ENCODE measurements at places on chromosomes 4 and X. TPM values are rescaled to one million over a fixed set of nuclear protein-coding genes. Genes with fewer than 3 reads are reported as not detected.

GRCh38 chr4:57945298-57945697 lies 835.1 kb upstream of the IGFBP7 start:
- DNase-seq, result no peak

DNA sequence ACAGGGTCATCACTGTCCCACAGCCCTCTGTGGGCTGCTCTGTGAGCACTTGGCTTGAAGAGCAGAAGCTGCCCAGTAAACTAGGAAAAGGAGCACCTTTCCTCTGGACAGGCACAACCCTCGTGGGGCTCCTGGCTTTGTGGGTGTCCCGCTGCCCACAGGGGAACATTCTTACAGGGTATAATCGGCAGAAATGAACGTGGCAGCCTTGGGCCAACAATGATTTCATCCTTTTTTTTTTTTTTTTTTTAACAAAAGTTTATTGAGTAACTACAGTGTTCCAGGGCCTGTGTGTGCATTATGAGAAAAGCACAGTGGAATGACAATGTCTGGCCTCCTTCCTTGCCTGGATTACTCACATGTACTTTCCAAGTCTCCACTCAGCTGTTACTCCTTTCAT lies 197.2 kb downstream of the PDGFC start:
- DNase-seq, result no peak

- peak; percentile 38 for DNase-seq
Measured at GRCh38 chrX:13428053-13428786, 108.4 kb upstream of the ATXN3L start.

DNA sequence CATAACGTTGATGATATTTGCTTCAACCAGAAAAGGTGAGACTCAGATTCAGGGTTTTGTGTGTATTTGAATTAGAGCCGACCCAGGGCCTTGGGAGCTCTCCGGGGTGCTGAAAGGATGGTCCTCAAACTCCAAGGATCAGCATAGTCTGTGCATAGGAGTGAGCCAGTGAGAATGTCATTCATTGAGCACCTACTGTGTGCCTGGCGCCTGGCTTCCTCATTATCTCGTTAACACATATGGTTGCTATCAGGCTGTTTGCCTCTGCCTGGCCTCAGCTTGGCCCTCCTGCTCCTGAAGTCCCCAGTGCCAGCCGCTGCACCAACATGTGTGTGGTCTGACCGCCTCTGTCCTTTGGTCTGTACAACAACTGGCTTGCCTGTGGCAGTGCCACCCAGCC lies 25.1 kb upstream of the JAKMIP1 start:
- peak; percentile 28 for DNase-seq

DNA sequence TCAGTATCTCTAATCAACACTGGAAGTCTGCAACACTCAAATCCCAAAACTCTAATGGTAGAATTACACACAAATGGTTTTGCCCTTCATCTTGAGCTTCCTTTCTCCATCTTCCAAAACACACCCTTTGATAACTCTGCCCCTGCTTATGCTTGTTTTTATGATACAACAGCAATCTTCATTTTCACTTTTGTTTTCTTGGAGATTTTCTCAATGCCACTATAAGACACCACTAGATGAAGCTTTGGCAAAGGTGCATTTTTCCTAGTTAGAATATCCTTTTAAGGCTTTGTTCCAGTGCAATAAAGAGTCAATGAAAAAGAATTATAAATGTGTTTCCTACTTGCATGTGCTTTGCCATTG lies 472.4 kb upstream of the NWD2 start:
- DNase-seq, result no peak

DNA sequence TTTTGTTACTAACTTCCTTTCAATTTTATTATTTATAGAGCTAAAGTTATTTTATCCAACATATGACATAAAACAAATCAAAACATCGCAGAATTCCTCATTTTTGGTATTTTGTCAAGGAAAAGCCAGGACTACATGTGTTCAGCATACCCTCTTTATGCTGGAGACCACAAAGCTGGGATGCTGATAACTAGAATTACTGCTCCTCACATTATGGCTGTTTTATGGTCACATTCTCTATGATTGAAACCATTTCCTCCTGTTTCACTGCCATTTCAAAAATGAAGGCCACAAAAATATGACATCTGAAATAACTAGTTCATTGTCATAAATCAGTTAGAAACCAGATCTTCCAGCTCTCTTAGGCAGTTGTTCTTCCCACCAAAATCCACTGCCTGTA lies 41.7 kb downstream of the KLHL34 start:
- no peak for DNase-seq

- DNase-seq, result no peak
Measured at GRCh38 chr4:12635629-12636028, 848.5 kb downstream of the RAB28 start.

DNA sequence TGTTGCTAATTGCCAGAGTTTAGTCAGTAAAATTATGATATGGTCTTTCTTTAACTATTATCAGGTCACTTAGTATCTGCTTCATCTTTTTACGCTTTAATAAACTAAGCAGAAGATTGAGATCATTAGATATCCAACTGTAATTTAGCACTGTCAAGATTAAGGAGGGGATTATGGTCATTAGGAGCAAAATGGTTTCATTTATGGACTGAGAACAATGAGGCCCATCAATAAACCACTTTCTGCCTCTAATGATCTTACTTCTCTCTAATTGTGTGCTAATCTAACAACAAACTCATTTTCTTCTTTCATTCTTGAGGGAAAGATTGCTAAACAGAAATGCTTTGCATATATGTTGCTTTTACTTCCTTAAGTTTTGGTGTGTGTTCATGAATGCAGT lies 340.4 kb downstream of the RPA4 start:
- no peak for DNase-seq

DNA sequence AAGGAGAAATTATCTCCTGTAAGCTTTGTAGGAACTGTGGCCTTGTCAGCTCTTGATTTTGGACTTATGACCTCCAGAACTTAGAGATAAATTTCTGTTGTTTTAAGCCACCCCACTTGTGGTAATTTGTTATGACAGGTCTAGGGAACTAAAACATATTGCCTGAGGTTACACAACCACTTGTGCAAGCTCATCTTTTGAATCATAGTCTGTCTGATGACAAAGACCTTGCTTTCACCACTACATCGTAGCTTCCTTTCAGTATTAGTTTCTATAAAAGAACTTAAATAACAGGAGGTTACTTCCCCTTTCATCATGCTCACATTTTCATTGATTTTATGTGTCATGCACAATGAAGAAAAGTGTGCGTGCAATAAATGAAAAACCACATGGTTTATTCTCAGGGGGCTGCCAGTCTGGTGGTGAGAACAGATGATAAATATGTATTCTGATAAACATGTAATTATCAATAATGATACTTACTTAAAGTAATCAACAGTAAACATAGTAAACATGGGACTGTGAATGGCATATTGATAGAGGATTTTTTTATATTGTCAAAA lies 690.0 kb upstream of the HS3ST1 start:
- DNase-seq, result no peak

- DNase-seq, result no peak
Measured at GRCh38 chrX:154516656-154517100, 646 bp upstream of the FAM3A start.

GRCh38 chr4:116702949-116703348 lies 382.4 kb downstream of the TRAM1L1 start:
- no peak for DNase-seq

DNA sequence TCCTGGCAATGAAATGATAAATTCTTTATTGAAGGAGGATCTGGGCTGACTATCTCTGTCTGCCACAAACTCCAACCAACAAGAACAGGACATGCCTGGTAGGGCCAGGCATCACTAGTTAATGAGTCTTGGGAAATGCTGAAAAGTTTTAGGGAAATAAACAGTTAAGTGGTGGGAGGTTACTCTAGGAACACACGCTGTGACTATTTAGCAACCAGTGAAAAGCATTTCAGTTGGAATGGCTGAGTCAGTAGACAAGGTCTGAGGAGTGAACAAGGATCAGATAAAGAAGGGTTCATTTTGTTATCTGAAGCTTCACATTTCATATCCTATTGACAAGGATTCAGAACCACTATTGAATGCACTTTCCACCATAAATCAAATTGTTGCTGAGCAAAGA lies 394.9 kb upstream of the BOD1L1 start:
- DNase-seq, result no peak

DNA sequence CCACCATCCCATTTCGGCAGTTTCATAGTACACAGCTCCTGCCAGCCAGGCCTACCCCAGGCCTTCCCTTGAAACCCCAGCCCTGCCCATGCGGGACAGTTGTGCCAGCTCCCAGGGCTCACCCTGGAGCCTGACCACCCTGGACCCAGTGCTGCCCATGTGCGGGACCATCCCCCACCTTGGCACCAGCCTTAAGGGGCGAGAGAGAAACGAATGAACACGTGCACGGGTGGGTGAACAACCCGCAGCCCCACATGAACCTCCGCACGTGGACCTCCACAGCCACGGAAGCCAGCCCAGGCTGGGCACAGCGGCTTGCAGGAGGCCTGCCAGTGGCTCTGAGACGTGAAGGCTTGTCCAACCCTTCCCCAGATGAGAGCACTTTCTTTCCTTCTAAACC lies 76.0 kb upstream of the MXD4 start:
- DNase-seq, result no peak

GRCh38 chr4:26175006-26175786 lies 145.6 kb upstream of the RBPJ start:
- peak; percentile 71 for DNase-seq

DNA sequence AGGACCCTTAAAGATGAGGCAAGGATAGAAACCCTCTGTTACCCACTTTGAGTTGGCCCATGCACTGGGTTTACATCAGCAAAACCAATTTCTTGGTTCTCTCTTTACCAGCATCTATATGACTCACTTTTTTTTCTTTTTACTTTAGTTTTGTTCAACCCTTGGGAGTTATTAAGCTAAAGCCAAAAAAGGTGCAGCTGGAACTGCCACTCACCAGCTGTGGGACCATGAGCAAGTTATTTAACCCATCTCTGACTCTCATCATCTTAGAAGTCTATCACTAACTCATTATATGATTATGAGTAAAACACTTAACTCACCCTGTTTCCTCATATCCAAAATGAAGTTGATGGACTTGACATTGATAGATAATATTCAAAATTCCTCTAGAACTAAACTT lies 53.4 kb downstream of the GABRB1 start:
- no peak for DNase-seq

DNA sequence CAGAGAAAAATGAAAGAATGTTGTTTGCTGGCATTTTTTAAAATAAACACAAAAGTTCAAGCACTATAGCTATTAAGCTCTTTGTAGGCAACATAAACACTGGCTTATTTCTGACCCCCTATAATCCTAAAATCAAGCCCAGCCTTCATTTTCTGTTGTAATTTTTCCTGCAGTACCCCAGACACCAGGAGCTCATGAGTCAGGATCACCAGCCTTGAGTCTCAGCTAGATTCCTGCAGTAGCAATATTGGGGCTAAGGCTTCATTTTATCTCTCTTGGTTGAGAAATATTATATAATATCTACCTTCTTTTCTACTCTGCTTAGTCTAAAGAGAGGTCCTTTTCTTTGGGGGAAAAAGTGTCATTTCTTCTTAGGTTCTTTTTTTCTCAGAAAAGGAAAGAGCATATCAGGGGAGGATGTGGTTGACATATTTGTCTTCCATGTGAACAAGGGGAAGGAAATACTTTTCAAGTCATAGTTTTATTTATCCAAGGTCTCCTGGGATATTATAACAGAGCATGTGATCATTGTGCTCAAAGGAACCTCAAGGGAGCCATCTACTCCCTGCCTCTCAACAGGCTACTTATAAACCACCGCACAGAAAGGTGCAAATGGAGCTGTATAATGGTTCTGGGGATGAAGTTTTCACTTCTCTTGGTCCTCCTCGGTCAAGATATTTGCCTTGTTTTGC lies 678.3 kb upstream of the NR3C2 start:
- DNase-seq, result no peak

DNA sequence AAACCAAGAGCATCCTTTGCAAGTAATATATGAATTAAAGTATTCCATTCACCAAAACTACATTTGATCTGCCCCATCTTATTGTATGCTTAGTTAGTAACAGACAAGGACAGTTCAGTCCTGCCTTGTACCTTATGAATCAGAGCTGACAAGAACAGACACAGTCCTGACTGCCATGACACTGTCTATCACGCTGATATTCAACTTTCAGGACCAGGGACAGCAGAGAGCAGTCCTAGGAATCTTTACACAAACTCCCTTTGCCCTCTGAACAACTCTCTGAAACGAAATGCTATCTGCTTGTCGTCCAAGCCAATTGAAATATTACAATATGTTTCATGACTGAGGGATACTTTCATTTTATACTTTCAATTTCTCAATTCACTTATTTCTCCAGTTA lies 268.6 kb upstream of the VCX start:
- no peak for DNase-seq

- DNase-seq, result no peak
Measured at GRCh38 chr4:55409468-55410171, 13.9 kb downstream of the TMEM165 start.

- no peak for DNase-seq
Measured at GRCh38 chrX:140980271-140980670, 22.1 kb upstream of the SPANXB1 start.

DNA sequence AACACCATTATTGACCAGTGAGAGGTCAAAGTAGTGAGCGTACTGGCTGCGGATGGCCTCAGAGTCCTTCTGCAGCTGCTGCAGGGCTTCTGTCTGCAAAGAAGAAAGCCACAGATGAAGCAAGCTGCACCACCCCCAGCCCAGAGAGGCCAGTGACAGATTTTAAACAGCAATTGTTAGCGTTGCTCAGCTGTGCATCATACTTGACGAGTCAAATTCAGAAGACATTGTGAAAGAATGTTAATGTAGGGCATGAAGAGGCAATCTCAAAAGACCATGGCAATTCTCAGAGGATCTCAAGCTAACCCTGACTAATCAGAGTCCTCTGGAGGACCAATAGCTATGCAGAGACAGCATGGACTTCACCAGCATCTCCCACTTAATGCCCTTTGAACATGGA lies 16.6 kb downstream of the DKC1 start:
- no peak for DNase-seq

GRCh38 chr4:127506283-127506682 lies 126.5 kb upstream of the INTU start:
- no peak for DNase-seq

GRCh38 chrX:135644624-135645023 lies 68.8 kb upstream of the CT45A1 start:
- DNase-seq, result no peak

- DNase-seq, result no peak
Measured at GRCh38 chr4:5971078-5971450, 47.2 kb downstream of the C4orf50 start.

The P2RY8 gene
- total RNA-seq, result 30.2 TPM

The HGFAC gene
- total RNA-seq, result not detected

The VCX3A gene
- not detected for total RNA-seq

The ITGB1BP2 gene
- 4.8 TPM for total RNA-seq

The ELF4 gene
- 28.0 TPM for total RNA-seq

The TLR6 gene
- 2.2 TPM for total RNA-seq

The FATE1 gene
- not detected for total RNA-seq

The TRIML2 gene
- total RNA-seq, result not detected

The SH3BGRL gene
- total RNA-seq, result 39.1 TPM

The BGN gene
- not detected for total RNA-seq

The FAM200B gene
- total RNA-seq, result 8.9 TPM

The RNF175 gene
- total RNA-seq, result not detected

The RIPPLY1 gene
- not detected for total RNA-seq

The TIMM8A gene
- 21.9 TPM for total RNA-seq
